Amniotic epithelial cell (primary cell): ENCODE measurements at places on chromosomes 1 and 21.
A peak's percentile ranks its signal among the peaks of the same experiment; 100 is the strongest.

GRCh38 chr1:60921175-60921574 lies 161.2 kb upstream of the NFIA start:
- DNase-seq, result no peak

- DNase-seq, result no peak
Measured at GRCh38 chr1:156911577-156912298, 8.7 kb upstream of the LRRC71 start.

DNA sequence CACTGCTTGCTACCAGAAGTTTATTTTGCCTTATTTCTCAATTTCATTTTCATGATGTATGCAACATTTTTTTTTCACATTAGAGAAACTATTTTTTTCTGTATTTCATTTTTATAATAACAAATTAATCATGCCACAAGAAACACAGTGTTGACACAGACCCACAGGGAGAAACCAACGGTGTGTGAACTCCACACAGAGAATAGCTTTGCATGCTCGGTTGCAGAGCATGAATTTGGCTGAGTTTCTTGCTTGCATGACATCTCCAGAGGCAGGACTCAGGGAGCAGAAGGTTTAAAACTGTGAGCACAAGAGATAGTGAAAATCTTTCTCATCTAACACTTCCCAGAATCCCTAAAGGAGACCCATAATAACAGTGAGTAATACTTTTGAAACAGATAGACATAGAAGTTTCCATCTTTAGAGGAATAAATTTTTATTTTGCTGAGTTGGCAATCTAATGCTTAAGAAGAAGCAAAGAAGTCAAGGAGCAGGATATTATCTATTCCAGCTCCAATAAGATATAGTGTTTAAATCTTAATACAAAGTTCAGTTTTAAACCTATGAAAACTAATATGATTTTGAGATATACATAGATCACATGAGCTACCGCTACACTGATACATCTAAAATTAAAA lies 890.9 kb downstream of the MRPL39 start:
- no peak for DNase-seq

DNA sequence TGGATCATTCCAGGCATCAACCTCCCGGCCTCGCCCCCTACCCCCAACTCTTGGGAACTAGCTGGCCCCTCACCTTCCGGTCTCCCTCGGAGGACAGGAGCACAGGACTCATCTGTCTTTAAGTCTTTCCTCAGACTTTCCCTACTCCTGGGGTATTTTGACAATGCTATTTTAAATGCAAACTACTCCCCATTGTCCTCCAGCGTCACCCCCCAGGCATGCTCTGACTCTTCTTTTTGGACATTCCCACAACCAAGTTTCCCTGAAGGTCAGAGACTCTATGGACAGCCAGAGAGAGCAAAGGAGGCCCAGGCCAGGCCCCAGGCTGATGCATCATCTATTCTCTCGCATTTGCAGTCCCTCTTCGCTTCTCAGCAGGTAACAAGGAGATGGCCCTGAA lies 424.3 kb downstream of the PCP4 start:
- no peak for DNase-seq

DNA sequence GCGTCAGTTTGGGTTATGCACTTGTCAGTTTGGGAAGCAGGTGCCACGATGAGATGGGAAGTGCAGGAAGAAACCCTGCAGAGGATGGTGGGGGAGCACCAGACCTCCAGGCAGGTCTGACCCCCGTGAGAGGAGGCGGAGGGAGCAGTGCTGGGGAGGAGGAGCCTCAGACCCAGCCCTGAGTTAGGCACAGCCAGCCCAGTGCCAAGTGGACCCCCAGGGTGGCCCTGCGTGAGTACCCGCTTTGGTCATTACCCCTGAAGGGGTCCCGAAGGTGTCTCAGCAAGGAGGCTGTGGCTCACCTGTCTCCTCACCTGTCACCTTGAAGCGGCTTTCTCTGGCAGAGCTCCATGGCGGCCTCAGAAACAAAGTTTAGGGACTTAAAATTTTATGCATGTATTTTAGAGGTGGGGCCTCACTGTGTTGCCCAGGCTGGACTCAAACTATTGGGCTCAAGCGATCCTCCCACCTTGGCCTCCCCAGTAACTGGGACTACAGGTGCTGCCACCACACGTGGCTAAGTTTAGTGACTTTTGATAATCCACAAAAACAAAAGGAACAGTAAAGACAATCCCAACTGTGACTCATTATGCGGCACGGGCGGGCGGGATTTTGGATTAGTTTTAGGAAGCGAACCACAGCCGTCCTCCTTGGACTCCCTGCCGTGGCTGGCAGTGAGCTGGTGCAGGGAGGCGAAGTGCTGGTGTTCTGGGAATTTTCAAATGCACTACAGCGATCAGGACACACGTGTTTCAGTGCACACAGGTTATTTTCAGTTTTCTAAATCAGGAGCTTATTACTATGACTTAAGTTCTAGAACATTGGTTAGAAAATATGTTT lies 4.7 kb downstream of the AGPAT3 start:
- DNase-seq, result no peak

DNA sequence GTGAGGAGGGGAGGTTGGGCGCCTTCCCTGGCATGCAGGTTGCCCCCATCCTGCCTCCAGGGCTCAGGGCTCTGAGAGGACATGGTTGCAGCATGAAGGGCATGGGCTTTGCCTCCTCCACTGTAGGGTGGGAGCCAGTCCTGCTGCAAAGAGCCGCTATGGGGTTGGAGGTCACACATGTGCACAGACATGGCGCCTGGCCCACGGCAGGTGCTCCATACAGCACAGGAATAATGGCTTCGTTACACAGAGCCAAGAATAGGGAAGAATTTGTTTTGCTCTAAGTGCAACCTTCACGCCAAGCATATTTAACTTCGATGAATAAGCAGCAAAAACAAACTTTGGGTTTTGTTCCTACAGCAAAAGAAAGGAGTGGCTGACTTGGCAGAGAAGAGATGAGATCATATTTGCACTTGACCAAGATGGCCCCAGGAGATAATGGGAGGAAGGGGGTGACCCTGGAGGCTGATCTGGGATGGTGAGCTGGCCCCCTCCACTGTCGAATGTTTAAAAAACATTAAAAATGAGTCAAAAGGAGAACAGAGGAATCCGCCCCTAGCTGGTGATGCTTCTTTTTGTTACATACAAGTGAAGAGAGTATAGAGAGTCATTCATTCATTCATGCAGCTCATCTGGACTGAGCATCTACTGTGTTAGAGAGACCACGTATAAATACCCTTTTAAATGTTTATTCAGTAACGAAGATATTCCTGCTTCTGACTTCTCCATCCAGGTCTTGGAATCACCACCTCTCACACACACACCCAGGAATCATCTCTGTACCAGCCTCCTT lies 12.4 kb upstream of the C2CD2 start:
- no peak for DNase-seq

DNA sequence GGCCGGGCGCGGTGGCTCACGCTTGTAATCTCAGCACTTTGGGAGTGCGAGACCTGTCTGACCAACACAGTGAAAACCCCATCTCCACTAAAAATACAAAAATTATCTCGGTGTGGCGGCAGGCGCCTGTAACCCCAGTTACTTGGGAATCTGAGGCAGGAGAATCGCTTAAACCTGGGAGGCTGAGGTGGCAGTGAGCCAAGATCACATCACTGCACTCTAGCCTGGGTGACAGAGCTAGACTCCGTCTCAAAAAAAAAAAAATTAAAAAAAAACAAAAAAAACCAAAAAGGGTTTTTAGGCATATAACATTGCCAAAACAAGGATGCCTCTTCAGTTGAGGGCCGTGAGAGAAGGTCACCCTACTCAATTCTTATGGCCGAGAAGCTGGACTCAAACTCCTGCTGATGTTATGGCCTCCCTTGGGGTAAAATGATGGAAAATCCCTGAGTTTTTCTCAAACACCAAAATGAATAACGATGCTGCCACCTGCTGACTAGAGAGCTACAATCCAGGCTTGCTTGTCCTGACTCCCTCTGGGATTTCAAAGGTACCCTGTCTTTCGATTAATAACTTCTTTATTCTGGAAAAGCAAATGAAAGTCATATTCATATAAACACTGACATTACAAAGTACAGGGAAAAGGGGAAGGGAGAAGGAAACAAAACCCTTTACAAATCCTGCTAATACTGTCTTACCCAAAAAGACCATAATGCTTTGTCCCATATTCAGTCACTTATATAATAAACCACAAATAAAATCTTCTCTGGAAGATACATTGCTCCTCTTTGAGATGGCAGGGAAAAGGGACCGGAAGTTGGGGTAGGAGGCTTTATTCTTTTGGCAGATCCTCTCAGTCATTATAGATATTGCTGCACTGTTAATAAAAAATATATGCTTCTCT lies 10.7 kb downstream of the RAB42 start:
- DNase-seq, result peak; percentile 75

- peak; percentile 58 for DNase-seq
Measured at GRCh38 chr1:91765293-91765692, 120.7 kb downstream of the TGFBR3 start.

GRCh38 chr1:23664837-23665795 lies 26.5 kb upstream of the RPL11 start:
- DNase-seq, result peak; percentile 24

- DNase-seq, result no peak
Measured at GRCh38 chr1:207430602-207431001, 23.5 kb upstream of the CR2 start.

DNA sequence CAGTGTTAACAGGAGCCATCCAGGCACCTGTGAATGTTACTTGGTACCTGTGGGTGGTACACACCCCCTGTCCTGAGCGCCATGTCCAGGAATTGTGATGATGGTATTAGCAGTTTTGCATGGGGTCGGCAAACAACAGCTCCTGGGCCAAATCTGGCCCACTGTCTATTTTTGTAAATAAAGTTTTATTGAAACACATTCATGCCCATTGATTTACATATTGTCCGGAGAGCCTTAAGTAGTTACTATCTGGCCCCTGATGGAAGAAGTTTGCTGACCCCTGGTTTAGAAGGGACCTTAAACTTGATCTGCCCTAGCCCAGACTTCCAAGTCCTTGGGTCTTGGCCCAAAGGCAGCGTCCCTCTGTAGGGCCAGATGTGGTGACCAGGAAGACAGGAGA lies 58.3 kb downstream of the SPSB1 start:
- no peak for DNase-seq

GRCh38 chr1:206495011-206495461 lies 12.3 kb upstream of the RASSF5 start:
- DNase-seq, result peak; percentile 24

DNA sequence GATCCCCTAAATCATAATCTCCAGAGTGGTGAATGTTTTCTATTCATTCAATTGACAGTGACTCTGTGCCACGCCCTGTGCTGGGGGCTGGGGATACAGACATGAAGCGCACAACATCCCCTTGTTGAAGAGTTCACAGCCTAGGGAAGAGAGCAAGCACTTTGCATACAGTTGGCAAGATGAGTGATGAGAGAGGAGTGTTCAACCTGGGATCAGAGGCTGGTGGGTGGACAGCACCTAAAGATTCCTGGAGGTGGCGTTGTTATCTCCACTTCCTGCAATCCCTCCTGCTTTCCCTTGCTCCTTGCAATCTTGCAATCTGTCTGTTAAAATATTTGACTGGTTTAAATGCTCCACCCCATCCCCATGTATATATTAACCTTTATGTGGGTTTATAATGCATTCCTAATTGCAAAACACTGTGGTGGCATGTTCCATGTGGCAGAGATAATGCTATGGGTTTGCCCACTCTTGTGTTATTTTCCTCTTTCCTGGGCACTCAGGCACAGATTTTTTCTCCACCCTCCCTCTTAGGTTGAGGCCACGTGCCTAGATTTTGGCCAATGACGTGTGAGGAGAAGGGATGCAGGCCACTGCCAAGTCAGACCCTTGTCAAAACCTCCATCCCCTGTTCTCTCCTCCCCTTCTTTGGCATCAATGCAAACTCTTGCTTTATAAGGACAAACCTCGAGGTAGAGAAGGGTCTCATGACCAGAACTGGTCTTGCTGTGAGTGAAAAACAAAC lies 36.2 kb upstream of the GADD45A start:
- DNase-seq, result no peak

DNA sequence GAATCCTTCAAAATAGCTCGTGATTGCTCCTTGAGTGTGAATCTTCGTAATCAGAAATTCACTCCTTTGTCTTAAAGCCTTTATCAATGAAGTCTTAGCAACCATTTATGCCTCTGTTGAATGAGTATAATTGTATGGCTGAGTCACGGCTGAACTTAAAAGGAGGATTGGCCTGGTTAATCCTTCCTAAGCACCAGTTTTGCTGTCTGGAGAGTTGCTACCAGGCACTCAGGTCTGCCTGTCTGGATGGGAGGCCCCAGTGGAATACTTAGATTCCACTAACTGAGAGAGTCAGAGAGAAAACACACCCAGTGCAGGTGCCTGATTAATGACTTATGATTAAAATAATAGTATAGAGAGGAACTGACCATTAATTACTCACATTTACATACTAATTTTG lies 7.6 kb upstream of the HHAT start:
- DNase-seq, result no peak
